ENCODE measurements at places on chromosomes 5 and 9.

DNA sequence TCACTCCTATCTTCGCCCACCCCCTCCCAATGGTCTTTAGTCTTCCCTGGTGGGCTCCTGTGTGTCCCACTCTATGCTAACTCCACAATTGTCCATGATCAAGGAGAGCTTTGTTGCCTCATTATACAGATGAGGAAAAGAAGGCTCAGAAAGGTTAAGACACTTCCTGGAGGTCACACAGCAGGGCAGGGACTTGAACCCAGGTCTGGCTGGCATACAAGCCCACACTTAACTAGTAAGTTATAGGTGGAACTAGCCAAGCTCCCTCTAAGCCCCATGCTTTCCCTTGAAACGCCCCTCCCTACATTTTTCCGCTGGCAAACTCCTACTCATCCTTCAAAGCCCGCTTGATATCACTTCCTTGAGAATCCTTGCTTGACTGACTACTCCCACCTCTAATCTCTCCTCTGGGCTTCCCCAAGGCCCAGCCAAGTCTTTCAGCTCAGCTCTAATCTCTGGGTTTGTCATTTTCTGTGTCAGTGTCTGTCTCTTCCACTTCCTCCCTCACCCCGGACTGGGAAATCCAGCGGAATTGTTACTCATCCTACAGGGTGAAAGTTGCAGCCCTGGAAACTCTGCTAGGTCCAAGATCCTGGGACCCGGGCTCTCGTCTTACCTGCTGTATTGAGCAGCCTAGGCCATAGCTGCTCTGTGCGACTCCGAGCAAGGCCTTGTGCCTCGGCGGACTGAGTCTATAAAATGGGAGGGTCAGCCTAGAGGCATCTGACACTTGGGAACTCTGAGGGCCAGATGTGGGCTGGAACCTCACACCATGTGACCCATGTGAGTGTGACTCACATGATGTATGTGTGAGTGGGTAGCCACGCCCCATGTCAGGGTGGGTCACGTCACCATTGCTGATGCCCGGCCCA lies 144.5 kb downstream of the GAPVD1 start:
- no peak for DNase-seq

- no peak for DNase-seq
Measured at GRCh38 chr9:136305804-136306203, 1.9 kb upstream of the CCDC187 start.

DNA sequence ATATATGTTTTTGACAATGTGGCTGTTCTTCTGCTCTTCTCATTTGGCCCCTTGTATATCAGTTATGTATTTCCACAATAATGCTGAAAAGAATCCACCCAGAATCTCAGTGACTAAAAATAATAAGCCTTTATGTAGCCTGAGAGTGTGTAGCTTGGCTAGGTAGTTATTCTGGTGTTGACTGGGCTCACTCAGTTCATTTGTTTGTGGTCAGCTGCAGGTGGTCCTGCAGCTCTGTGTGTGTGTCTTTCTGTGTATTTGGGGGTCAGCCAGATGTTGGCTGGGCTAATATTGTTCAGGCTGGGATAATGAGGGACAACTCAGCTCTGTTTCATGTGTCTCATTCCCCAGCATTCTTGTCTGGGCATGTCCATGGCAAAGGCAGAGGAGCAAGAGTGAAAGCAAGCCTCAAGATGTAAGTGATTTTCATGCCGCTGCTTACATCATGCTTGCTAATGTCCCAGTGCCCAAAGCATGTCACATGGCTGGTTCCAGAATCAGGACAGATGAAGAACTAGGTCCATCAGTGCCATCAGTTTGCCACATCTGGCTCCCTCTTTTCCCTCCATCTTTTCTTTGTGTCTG lies 162.8 kb downstream of the KCTD16 start:
- DNase-seq: no peak

DNA sequence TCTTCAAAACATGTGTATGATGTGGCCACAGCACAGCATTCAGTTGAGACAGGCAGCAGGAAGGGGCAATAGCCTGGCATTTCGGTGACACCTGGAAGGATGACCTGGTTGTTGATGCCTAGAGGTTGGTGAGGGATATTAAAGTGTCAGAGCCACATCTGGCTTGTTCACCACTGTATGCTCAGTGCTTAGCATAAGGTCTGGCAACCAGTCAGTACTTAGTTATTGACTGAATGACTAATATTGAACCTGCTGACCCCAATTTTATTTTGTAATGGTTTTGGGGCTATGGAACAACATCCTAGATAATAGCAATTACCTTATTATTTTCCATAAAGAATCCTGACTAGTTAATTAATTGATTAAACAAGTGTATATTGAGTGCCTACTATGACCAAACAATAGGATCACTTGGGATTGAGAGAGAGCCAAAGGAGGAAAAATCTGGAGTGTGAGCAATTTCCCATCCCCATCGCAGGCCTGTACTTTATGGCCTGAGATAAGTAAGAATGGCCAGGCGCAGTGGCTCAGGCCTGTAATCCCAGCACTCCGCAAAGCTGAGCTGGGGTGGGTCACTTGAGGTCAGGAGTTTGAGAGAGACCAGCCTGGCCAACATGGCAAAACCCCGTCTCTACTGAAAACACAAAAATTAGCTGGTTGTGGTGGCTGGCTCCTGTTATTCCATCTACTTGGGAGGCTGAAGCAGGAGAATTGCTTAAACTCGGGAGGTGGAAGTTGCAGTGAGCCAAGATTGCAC lies 85.4 kb upstream of the PLPP1 start:
- DNase-seq: no peak

DNA sequence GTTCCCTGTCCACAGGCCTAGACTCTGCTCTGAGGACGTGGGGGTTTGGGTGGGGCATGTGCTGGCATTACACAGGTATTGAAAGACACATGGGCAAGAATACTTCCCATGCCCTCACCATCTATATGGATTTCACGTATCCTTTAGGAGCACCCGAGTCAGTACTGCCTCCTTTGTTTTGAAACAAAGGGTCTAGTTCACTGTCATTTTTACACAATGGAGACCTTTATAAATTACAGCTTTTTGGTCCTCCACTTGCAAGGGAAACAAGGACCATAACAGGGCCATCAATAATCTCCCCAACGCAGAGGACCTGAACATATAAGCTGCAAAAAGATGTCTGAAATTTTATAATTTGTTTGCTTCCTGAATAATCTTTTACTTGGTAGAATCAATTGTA lies 24.9 kb upstream of the CRHBP start:
- no peak for DNase-seq

DNA sequence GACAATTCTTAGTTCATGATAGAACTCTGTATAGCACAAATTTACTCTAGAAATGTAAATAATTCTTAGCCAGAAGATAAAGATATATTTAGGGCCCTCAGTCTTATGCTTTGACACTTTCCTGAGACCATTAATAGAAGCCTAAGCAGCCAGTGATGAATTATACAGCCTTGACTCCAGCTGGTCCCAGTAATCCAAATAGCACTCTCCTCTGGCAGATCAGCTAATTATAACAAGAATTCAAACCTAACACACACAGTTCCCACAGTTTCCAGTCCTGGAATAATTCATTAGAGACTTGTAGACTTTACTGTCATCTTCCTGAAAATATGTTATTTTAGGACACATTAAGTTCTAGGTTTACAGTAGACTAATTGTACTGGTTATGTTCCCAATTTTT lies 50.4 kb downstream of the SHOC1 start:
- DNase-seq: no peak

- no peak for DNase-seq
Measured at GRCh38 chr9:100014846-100015245, 84.0 kb downstream of the ERP44 start.

DNA sequence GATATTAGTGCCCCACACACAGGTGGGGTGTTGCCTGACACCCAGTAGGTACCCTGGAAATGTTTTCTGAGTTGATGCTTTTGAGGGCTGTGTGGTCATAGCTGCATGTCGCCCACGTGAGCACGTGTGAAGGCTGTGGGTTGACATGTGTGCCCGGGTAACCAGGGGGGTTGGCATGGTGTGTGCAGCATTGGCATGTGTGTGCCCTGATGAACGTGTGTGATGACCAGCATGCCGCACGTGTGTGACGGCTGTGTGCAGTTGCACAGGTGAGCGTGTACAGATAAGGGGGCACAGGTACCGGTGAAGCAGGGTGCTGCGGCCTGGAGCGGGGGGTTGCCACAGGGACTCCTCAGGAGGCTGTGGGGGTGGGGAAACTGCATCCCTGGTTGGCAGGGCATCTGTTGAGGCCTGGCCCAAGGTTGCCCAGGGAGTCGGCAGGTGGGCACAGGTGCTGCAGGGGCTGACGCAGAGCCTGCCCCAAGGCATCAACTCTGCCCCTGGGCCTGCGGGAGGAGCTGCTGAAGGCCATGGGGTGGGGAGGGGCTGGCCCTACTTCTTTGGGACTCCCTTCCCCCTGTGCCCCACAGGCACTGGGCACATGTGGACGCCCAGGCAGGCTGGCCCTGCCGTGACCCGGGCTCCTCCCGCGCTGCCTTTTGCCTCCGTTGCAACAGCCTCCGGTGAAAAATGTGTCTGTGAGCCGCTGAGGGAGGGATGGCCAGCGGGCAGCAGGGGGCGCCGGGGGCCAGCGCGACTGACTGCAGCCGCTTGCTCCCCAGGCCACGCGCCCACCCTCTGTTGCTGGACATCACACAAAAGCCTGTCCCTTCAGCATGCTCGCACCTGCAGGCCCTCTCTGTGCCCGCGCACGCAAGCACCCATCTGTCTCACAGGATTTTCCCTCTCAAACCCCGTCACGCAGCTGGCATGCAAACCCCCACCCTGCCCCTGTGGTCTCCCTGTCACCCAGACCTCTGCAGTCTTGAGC lies 2.2 kb downstream of the UNC5A start:
- DNase-seq: no peak

- no peak for DNase-seq
Measured at GRCh38 chr5:112647428-112647827, 90.3 kb upstream of the APC start.

DNA sequence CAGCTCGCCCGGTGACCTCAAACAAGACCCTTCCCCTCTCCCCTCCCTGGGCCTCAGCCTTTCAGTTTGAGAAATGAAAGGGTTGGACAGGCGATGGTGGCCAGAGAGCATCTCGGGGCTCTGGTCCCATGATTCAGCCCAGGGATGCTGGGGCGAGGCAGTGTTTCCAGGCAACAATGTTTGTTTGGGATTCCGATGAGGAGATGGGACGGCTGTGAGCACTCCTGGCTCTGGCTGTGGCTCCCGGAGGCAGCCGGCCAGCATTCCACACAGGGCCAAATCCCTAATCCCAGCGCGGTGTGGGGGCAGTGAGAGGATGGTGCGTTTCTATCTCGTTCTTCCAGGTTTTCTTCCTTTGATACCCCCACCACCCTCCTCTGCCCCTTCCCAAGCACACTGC lies 66.0 kb downstream of the HMCN2 start:
- DNase-seq: no peak

- DNase-seq: no peak
Measured at GRCh38 chr5:62974623-62975022, 396.0 kb downstream of the LRRC70 start.

- DNase-seq: no peak
Measured at GRCh38 chr5:50325237-50325832, 115.8 kb downstream of the EMB start.

DNA sequence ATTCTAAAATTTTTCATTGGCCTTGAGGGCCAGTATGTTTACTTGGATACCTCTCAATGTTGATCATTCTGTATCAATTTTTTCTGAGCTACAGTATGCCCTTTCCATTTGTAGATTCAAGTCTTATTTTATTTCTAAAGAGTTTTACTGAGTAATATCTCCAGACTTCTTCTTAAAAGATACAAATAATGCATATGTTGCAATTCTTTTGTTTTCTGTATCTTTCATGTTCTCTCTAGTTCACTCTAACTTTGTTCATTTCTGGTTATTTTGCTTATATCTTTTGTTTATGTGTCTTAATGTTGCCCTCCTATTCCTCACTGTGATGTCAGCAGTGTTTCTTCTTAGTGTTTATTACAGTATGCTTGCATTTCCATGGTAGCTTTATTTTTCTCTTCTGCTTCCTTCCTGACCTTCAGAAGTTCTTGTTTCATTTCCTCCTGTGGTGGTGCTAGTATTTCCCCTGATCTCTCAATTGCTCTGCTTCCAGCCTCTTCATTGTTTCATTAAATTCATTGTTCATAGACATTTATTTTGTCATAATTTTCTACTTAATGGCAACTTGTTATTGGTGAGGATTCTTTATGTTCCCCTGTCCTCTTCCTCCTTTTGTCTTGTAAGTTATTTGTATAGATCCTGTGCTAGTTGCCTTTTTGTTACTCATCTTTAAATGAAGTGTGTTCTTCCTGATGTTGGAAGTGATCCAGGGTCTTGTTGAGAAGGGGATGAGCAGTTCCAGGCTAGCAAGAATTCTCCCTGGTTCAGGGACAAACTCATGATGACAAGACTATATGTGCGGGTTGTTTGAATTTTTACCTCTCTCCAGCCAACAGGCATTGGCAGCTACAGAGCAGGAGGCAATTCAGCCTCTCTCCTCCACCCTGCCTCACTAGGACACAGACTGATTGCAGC lies 160.8 kb downstream of the DEPDC1B start:
- DNase-seq: no peak

DNA sequence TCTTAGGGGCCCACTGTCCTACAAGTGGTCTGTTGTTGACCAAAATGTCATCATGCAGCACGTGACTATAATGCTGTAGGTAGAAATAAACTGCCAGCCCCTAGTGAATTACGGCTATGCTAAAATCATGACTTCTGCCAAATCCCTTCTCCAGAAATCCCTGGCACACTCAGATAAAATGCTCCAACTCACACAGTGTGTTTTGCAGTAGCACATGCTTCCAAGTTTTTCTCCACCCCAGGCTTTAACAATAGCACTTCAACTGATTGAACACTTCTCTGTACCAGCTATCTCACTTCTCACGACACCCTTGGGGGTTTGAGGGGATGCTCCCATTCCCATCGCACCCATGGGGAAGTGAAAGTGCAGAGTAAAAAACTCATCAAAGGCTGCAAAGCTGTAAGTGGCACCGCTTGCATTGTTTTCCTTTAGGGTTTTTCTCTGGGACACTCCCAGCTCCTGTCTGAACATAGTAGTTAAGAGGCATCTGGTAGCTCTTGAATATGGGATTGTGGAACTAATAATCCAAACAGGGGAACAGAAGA lies 151.0 kb upstream of the SLC24A2 start:
- no peak for DNase-seq

- DNase-seq: no peak
Measured at GRCh38 chr5:102903074-102903871, 148.2 kb downstream of the PAM start.

DNA sequence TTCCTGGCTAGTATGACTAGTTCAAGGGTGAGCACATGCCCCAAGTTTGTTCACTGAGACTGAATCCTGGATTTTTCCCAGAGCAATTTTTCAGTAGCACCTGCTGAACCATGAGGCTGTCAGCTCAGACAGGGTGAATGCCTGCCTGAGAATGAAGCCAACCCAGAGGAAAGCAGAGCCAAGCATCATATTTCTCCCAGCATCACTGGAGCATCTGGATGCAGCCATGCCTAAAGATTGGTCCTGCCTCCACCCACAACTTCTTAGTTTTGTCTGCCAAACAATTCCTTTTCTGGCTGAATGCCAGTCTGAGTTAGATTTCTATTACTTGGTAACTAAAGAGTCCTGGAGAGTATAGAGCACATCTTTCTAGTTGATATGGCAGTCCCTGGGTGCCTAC lies 343.6 kb downstream of the CSNK1G3 start:
- no peak for DNase-seq

- DNase-seq: no peak
Measured at GRCh38 chr5:149605354-149605997, 24.2 kb downstream of the ARHGEF37 start.

GRCh38 chr5:136399527-136399926 lies 34.2 kb upstream of the TRPC7 start:
- no peak for DNase-seq

All from T-cell (primary cell).